SK-N-SH (cell line): ENCODE measurements at places on chromosomes 12 and 14. TPM values are rescaled to one million over a fixed set of nuclear protein-coding genes. Genes with fewer than 3 reads are reported as not detected.

GRCh38 chr14:26402126-26402525, 195.7 kb downstream of the NOVA1 start:
- no peak for DNase-seq

DNA sequence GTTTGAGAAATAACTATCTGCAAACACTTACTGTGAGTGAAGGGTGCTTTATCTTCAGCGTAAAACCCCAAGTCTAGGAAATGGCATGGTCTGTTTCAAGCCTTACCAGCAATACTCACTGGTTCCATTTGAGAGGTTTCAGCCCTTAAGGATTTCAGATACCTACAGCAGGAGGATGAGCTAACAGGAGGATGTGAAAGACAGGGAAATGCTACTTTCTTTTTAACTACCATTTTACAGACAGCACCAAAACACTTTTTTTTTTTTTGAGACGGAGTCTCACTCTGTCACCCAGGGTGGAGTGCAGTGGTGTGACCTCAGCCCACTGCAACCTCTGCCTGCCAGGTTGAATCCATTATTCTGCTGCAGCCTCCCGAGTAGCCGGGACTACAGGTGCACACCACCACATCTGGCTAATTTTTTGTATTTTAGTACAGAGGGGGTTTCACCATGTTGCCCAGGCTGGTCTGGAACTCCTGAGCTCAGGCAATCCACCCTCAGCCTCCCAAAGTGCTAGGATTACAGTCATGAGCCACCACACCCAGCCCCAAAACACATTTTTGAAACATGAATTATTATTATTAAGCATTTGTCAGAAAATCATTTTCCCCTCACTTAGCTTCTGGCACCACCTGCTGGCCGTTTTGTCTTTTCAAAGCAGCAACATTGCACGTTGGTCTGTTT, 4.6 kb downstream of the MTRFR start:
- peak; percentile 57 for DNase-seq

The RASSF3 gene
- 11.1 and 15.0 TPM in 2 replicates for polyA plus RNA-seq

The TTC7B gene
- 42.5 and 43.1 TPM in 2 replicates for polyA plus RNA-seq

The RFX4 gene
- not detected in 2 replicates for polyA plus RNA-seq

The FAM90A1 gene
- polyA plus RNA-seq = not detected in 2 replicates
